Lung (tissue), 17 donors: ENCODE measurements at places on chromosomes 5 and 9. TPM values are rescaled to one million over a fixed set of nuclear protein-coding genes. Genes with fewer than 3 reads are reported as not detected.

- no peak for DNase-seq
Measured at GRCh38 chr9:107948086-107948485, 458.5 kb upstream of the KLF4 start.

DNA sequence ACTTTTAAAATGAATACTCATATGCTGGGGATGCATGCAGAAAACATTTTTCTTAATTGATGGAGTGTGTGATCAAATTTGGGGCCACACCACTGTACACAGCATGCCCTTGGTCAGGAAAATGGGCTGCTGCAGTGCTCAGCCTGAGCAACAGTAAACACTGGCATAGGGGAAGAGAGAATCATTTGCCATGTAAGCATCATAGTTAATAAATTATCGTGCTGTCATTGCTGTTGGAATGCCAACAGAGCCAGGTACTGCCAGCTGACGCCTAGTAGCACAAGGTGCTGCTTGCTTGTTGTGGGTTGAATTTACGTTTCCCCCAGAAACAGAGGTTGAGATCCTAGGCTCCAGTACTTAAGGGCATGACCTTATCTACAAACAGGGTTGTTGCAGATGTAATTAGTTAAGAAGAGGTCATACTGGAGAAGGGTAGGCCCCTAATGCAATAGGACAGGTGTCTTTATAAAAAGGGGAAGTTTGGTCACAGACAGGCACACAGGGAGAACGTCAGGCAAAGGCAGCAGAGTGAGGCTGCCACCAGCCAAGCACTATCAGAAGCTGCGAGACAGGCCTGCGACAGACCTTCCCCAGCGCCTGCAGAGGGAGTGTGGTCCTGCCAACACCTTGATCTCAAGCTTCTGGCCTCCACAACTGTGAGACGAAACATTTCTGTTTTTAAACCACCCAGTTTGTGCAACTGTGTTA is 25.3 kb downstream of the DAP start:
- no peak for DNase-seq

DNA sequence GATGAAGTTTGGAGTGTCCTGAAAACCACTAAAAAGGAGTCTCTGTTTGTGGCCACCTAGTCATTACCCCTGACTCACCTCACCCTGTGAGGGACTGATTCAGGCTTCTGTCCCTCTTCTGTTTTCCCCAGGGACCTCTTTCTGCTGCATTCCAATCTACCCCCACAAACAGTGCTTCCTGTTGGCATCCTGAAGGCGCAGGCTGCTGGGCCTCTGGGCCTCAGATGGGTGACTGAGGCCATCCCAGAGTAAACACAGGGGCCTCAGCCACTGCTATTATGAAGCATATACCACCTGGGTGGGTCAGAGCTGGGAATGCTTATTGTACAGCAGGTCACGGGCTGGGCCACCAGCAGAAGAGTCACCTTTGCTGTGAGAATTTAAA is 20.0 kb downstream of the MORN5 start:
- no peak for DNase-seq

- peak; percentile 15 for DNase-seq
Measured at GRCh38 chr5:53114988-53115387, 5.4 kb upstream of the MOCS2 start.

Gene IFNA21
- polyA plus RNA-seq, result not detected

Gene ADAMTS16
- not detected for polyA plus RNA-seq

Gene LCN9
- polyA plus RNA-seq, result not detected
